ENCODE measurements at places on chromosomes 16 and 17.

DNA sequence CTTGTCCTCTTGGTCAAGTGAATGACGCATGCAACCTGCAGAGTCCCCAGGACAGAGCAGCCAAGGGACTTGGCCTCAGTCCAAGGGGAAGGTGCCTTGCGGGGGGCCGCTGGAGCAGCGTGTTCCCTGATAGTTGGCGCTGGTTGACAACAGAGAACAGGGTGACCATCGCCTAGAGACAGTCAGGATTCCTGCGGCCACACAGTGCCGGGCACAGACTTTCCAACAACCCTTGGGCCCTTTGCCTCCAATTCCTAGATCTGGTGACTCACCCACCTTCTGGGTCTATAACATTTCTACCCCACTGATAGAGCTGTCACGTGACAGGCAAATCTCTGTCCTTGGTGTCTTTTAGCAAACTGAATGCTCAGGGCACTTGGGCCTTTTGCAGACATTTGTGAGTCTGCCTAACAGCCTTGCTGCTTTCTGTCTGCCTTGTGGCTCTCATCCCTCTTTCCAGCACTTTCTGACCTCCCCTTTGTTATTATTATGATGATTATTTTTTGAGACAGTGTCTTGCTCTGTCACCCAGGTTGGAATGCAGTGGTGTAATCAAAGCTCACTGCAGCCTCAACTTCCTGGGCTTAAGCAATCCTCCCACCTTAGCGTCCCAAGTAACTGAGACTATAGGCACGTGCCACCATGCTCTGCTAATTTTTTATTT, 11.9 kb upstream of the TEDC2 start:
- no peak for DNase-seq

DNA sequence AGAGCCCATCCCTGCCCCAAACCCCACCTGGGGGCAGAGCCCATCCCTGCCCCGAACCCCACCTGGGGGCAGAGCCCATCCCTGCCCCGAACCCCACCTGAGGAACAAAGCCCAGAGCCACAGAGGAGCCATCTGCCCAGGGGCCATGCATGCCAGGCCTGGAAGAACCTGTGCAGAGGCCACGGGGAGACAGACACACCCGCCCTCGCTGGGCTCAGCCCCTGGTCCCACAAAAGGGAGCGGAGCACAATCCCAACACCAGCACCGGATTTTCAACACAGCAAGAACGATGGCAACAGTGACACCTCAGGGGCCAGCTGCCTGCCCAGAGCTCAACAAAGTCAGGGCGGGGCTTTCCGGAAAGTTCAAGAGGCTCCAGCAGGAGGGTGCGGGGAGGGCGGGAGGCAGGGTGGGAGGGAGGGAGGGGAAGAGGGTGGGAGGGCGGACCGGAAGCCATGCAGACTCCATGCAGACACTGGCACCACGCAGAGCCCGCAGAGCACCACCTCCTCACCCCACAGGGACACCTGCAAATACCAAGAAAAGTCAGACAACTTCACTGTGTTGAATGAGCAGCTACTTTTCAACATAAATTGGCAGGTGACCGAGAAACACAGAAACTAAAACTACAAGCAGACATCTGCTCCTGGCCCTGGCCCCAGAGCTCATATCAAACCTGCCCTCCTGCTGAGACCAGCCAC, 27.9 kb upstream of the C16orf95 start:
- DNase-seq, result no peak

DNA sequence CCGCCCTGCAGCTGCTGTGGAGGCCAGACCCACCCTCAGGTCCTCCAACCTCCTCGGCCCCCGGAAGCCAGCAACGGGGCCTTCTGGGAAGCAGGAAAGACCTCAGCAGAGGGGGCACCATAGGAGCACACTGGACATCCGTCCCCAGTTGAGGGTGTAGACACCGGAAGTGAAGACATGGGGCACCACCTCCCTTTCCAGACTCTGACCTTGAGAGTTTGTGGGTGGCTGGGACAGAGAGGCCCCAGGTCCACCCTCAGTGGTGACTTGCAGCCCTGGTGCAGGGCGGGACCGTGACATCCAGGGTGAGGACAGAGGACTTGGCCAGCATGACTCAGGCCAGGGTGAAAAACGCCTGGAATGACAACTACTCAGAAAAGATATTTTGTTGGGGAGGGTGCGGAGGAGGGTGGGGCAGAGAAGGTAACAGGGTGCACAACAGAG, 19.9 kb downstream of the CEP295NL start:
- DNase-seq, result peak; percentile 88

DNA sequence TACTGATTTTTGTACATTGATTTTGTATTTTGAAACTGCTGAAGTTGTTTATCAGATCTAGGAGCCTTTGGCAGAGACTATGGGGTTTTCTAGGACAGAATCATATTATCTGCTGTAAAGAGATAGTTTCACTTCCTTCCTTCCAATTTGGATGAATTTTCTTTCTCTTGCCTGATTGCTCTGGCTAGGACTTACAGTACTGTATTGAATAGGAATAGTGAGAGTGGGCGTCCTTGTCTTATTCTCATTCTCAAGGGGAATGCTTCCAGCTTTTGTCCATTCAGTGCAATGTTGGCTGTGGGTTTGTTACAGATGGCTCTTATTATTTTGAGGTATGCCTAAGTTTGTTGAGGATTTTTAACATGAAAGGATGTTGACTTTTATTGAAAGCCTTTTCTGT, 290.1 kb downstream of the MAP2K4 start:
- DNase-seq, result no peak

- no peak for DNase-seq
Observed at GRCh38 chr16:71826533-71827017, 17.9 kb upstream of the AP1G1 start.

- no peak for DNase-seq
Observed at GRCh38 chr16:70582280-70582978, 58.8 kb downstream of the SF3B3 start.

- no peak for DNase-seq
Observed at GRCh38 chr17:68457168-68457538, at the start of gene WIPI1. TSS of gene WIPI1 (minus strand) at chr17:68457496. CDS start at chr17:68457421, 75 bp downstream.

Measured in suppressor macrophage treated with lipopolysaccharide for 4 hours (primary cell).